ENCODE measurements at places on chromosomes 7 and 10.

- no peak for DNase-seq
Measured at GRCh38 chr7:72386118-72386517, 26.0 kb downstream of the CALN1 start.

DNA sequence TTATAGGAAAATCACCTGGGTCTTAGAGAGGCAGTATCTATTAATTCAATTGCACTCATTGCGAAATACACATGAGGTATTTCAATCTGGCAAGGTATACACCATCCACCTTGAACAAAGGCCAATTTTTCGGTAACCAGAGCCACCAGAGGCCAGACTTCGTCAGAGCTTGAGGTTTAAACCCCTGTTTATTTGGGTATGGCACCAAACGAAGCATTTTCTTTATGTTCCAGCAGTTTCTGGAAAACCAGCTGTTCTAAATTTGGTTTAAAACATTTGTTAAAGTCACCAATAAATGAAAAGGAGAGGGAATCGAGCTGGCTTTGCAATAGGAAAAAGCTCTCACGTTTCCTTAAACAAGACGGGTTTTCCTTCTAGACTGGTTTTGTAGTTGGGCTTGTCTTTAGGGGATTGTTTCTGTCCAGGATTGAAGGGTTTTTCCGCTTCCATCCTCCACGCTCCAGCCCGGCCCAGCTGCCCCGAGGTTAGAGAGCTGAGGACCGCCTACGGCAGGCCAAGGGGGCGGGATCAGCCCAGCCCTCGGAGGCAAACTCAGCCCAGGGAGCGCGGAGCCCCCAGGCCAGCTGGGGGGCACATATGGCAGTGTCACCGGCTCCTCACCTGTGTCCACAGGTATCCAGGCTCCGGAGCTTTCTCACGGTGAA is 539.4 kb upstream of the MGMT start:
- no peak for DNase-seq

- no peak for DNase-seq
Measured at GRCh38 chr7:41104631-41105030, 598.3 kb downstream of the INHBA start.

DNA sequence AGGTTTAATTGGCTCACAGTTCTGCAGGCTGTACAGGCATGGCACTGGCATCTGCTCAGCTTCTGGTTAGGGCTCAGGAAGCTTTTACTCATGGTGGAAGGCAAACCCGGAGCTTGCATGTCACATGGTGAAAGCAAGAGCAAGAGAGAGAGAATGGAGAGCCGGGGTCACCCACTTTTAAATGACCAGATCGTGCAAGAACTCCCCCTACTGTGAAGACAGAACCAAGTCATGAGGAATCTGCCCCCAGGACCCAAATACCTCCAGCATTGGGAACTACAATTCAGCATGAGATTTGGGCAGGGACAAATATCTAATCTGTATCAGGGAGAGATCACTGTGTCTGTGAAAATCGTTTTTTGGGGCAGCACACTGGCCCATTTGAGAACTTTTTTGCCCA is 110.0 kb upstream of the MYO3A start:
- DNase-seq: no peak

DNA sequence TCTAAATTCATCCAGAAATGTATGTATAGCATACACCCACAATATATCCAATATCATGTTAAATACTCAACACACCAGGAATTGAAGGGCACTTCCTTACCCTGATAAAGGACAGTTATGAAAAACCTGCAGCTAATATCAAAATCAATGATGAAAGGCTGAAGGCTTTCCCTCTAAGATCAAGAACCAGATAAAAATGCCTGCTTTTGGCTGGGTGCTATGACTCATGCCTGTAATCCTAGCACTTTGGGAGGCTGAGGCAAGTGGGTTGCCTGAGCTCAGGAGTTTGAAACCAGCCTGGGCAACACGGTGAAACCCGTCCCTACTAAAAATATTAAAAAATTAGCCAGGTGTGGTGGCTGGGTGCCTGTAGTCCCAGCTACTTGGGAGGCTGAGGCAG is 21.6 kb upstream of the UPP1 start:
- DNase-seq: no peak

- DNase-seq: no peak
Measured at GRCh38 chr10:113381981-113382509, 170.8 kb upstream of the HABP2 start.

DNA sequence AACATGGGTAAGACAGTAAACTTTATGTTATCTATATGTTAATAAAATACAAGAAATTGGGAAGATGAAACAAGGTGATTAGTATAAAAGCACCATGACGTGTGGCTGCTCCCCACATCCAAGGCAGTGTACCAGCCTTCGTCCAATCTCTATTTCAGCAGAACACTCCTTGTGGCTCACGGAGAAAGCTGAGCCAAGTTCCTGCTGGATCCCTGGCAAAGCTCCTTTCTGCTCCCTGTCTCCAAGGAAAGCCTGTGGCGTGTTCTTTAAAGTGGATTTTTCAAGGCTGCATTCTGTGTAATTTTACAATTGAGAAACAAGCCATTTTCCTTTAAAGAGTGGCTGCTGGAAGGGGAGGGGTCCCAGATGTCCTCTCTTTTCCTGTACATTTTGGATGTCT is 467.3 kb downstream of the PTPRN2 start:
- DNase-seq: no peak

DNA sequence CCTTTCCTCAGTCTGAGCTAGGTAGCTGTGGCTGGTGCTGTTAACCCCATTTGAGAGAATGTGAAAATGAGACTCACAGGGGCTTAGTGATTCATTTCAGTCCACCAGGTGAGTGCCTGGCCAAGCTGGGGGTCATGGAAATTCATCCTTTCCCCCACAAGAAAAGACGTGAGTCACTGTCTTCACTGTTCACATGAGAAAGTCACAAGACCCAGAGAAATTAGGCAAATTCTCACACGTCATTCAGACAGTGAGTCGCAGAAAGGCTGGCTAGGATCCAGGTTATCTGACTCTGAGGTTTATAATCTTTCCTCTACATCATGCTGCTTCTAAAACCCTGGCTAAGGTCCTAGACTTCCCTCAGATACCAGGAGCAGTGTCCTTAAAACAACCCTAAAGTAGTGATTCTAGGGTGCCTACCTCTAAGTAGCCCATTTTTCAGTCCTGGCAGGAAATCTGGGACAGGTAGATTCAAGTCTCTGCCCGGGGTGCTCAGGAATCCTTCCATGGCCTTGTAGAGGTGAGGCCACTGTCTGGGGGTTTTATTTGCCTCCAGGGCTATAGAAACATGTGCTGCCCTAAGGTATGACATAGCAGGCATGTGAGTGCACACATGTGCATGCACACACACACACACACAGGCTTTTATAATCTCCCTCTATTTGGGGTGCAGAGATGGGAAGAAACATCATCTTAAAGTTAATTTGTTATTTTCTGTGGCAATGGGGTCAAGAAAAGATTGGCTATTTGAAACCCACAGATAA is 427.9 kb upstream of the CELF2 start:
- peak; percentile 80 for DNase-seq

Measured in NCI-H226 (cell line).